ENCODE measurements at places on chromosomes 7 and 10.

DNA sequence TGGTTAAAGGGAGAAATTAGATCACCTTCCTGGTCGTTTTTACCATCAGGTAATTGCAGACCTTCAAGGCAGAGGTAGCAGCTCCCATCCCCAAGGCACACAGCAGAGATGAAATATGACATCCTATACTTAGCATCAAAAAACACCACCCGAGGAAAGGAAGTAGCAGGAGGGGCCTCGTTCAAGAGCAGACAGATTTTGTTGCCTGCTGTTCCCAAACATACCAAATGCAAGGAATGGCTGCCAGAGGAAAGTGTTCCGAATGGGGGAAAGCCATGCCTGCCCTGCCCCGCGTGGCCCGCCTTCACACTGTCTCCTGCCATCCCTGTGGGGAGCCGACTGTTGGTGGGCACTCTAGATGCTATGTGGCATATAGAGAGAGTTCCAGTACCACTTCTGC is 18.0 kb downstream of the FKBP6 start:
- DNase-seq = no peak

GRCh38 chr7:36568452-36568849 is 155.8 kb downstream of the AOAH start:
- no peak for DNase-seq

DNA sequence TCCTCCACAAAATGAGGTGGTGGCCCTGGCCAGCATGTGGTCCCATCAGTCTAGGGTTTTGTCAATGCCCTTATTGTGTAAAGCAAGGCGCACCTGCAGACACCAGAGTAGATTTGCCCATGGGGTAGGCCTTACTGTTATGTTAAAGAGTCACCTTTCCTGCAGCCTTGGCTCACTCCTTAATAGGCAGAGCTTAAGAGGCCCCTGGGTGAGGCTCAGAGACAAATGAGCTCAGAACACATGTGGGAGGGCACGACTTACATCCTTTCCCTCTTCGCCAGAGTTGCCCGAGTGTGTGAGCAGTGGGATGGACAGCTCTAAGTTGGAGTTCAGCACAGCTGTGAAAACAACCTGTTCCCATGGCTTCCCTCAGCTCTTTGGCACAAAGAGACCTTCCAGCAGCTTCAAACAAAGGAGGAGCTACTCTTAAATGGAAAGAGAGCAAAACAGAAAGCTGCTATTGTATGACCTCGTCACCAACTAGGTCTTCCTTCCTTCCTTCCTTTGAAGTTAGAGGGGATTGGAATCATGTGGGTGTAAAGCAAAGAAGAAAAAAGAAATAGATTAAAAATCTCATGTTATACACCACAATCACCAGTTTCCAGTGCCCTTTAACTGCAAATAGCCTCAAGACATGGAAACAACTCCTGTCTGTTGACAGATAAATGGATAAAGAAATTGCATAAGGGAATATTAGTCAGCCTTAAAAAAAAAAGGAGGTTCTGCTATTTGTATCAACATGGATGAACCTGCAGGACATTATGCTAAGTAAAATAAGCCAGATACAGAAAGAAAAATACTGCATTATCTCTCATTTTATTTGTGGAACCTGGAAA is 11.9 kb upstream of the XPNPEP1 start:
- DNase-seq = peak; percentile 65

DNA sequence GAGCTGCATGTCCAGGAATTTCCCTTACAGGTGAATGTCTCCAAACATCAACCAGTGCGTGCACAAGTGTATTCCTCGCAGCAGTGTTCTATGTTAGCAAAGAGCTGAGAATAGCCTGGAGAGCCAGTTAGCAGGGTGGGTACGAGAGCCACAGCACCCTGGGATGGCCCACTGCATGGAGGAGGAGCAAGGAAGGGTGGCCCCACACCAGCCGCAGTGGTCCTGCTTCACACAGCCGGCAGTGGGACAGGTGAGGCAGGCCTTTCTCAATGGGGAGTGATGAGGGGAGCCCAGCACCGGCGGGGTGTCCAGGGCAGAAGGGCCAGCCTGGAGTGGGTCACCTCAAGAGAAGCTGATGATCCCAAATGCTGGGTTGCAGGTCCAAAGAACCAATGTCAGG is 240.7 kb downstream of the TCERG1L start:
- no peak for DNase-seq

- no peak for DNase-seq
These were observed 151.1 kb downstream of the DGKB start for GRCh38 chr7:14751461-14751860.

GRCh38 chr10:110168601-110169481 is 38.6 kb upstream of the MXI1 start:
- DNase-seq = no peak

DNA sequence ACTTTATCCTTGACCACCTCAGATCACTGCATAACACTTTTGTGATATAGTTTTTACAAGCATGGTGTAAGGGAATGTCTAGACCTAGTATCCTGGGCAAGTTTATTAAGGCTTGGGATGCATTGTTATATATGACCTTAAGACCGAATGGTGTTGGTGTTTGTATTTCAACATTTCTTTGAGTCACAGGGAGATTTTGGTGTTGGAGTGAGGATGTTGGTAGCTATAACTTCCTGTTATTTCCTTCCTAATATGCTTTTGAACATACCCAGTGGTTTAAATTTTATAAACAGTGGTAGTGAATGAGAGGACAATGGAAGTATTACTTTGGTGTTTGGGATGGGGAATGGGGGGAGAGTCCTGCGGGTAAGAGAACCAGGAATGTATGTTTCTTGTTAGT is 2.6 kb downstream of the EXOC4 start:
- no peak for DNase-seq

DNA sequence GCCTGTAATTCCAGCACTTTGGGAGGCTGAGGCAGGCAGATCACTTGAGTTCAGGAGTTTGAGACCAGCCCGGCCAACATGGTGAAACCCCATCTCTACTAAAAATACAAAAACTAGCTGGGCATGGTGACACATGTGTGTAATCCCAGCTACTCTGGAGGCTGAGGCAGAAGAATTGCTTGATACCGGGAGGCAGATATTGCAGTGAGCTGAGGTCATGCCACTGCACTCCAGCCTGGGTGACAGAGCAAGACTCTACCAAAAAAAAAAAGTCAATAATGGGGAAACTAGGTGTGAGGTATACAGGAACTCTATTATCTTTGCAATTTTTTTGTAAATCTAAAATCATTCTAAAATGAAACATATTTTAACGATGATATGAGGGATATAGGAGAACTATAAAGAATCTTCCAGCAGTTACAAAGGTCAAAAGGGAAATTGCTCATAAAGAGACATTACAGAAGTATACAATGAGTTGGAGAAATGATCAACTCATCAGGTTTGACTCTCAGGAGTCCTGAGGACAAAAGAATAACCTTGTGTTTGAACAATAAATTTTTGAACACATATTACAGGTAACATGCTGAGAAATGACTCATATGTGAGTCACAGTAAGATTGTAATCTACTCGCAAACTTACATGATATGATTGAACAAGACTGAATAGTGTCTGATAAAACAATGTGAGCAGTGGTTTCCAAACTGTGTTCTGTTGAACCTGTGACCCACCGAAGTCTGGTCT is 272.6 kb downstream of the FGFR2 start:
- peak; percentile 14 for DNase-seq

DNA sequence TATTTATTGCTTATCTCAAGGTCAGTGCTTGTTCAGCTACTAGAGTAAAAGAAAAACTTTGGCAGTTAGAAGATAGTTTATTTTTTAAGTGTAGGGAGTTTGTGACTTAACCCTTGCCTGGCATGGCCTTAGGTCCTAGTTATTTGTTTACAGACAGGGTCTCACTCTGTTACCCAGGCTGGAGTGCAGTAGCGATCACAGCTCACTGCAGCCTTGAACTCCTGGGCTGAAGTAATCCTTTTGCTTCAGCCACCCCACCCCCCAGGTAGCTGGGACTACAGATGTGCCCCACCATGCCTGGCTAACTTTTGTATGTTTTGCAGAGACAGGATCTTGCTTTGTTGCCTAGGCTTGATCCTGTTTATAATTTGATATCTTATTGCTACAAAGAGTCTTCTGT is 4.2 kb downstream of the ANLN start:
- DNase-seq = no peak

DNA sequence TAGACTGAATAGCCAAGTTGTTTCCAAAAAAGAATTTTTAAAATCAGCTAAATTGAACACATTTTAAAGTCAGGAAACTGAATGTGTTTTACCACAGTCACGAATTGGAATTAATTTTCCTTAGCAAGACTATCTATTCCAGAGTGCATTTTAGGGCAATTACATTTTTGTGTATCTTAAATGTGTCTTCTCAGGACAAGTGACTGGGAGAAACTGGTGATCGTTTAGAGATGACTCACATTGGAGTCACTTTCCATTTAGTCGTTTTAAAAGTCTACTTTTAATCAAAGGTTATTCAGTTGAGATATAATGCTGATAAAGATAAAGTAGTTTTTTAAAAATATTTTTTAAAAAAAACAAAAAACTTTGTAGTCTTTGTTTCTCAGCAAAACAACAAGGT is 191.7 kb upstream of the SLC26A5 start:
- no peak for DNase-seq

- DNase-seq = no peak
These were observed 204.5 kb upstream of the PHYHIPL start for GRCh38 chr10:58971796-58972491.

DNA sequence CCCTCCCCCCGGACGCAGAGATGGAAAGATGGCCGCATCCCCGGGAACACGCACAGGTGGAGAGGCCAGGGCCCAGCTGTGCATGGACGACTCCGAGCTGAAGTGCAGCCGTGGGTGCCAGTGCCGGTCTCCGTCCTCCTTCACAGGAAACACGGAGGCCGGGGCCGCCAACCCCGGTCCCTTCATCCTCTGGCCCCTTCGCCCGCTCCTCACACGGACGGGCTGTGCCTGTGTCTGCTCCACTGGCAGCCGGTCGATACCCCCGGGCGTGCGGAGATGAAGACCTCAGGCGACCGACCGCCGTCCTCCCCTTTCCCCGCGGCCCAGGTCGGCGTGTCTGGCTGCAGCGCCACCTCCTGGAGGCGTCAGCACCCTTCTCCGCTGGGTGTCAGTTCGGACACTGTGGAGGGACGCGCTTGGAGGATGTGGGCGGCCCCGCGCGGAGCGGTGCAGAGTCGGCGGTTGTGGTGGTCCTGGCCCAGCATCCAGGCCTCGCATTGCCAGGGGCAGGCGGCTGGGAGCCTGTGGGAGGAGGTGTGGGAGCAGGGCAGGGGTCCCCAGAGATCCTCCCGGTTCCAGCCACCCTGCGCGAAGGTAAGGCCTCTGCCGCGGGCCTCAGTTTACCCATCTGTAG is 9.9 kb downstream of the ZNF511 start:
- DNase-seq = no peak

DNA sequence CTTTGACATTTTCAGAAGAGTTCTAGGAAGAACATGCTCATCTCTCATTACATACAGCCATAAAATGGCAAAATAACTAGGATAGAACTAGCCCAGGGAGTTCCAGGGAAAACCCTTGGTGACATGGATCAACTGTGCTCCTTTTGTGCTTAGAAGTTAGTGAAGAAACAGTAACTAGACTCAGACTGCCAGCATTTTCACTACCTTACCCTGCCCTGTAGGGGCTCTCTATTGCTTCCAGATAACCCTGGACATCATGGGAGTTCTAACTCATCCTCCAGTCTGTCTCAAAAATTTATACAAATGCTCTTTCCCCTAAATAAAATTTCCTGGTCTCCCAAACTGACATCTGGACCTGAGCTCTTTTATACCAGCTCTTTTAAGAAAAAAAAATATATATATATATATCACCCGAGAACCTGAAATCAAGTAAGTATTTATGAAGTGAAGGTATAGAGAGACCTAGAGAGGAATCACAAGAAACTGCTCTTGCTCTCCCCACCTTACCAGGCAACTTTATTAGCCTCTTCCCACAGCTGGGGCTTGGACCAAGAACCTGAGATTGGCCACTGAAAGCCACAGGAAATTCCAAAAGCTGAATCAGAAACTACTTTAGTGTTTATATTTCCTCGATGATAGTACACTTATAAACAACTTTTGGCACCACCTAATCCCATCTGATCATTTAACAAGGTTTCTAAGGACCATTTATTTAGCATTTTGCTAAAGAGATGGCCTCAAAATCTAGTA is 101.4 kb downstream of the RELN start:
- DNase-seq = no peak

- peak; percentile 54 for DNase-seq
These were observed 84.4 kb upstream of the BET1 start for GRCh38 chr7:94088560-94088959.

GRCh38 chr7:114859477-114859876 is 62.4 kb upstream of the MDFIC start:
- DNase-seq = no peak

GRCh38 chr7:6016653-6016966 is 7.5 kb downstream of the AIMP2 start:
- no peak for DNase-seq

- peak; percentile 37 for DNase-seq
These were observed 989 bp downstream of the ERLIN1 start for GRCh38 chr10:100184840-100185239.

GRCh38 chr7:149501651-149502050 is 4.0 kb upstream of the ZNF746 start:
- DNase-seq = no peak

DNA sequence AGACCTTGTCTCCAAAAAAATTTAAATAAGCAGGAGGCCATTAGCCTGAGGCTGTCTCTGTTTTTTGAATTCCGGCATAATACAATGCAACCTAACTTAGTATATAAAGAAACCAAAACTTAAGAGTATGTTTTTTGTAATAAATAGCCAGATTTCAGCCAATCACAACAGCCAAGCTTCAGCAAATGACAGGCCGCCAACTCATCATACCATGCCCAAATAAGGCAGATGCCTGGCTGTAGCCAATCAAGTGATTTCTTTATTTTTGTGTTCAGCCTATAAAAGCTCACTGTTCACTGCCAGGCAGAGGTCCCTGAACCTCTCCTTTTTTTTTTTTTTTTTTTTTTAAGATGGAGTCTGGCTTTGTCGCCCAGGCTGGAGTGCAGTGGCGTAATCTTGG is 12.7 kb upstream of the PURB start:
- DNase-seq = no peak

DNA sequence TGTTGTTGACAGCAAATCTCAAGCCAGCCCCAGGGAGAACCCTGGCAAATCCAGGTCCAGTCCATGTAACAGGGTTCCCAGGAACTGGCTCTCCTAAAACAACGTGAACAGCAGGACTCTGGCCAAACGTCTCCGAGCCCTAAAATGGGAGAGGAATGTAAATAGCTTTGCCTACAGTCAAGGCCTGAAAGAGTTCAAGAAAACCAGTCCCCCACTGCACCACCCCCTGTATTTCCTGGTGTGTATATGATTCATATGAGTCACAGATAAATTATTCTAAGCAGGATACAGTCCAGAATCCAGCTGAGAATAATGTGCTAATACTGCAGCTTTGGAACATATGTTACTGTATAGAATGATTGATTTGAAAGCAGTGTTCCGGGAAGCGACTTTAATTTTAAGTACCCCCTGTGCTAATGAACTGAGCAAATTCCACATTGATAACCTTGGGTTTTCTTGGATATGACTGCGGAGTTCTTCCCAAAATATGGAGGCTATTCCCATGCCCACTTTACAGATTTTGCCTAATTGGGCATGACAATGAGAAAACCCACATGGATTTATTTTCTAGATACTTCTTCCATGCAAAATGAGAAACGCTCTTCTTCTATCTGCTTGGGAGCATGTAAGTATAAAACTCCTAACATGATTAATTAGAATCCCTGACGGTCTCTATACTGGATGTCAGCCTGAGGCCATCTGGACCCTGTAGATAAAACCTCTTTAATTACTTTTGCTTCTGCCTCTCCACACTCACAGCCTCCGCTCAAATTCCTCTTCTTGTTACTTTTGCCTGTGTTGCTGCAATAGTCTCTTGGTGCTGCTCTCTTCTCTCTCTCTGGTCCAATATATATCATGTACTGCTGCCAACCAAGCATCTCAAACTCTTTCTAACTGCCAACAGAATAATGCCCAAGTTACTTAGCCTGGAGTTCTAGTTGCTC is 50.2 kb downstream of the LAMB4 start:
- DNase-seq = peak; percentile 76
